Regular cardiac myocyte (primary cell): ENCODE measurements at places on chromosomes 1 and 21. TPM values are rescaled to one million over a fixed set of nuclear protein-coding genes. Genes with fewer than 3 reads are reported as not detected.

Gene PLOD1
- 626 and 996 TPM in 2 replicates for total RNA-seq

Gene CR1L
- total RNA-seq, result not detected in 2 replicates

Gene LCE1D
- total RNA-seq, result not detected in 2 replicates

Gene CADM3
- total RNA-seq, result 0.28 TPM in 1 of 2 replicates, not detected in the other

Gene MCOLN2
- 2.8 TPM in 1 of 2 replicates, not detected in the other for total RNA-seq

Gene TSPAN1
- 0.56 and 0.58 TPM in 2 replicates for total RNA-seq

Gene DCST2
- not detected in 2 replicates for total RNA-seq

Gene FCRLB
- total RNA-seq, result 3.1 and 3.8 TPM in 2 replicates

Gene OR10J5
- not detected in 2 replicates for total RNA-seq

Gene SGIP1
- 22.4 and 76.7 TPM in 2 replicates for total RNA-seq

Gene RAVER2
- 3.9 and 4.0 TPM in 2 replicates for total RNA-seq

Gene HSD3B2
- not detected in 2 replicates for total RNA-seq

Gene PLPPR5
- under 0.01 TPM in 1 of 2 replicates, not detected in the other for total RNA-seq

Gene CDA
- 0.85 TPM in 1 of 2 replicates, not detected in the other for total RNA-seq

Gene HSF2BP
- total RNA-seq, result 0.96 and 2.5 TPM in 2 replicates

Gene COL9A2
- total RNA-seq, result 0.38 and 1.4 TPM in 2 replicates

Gene NPR1
- 0.19 and 0.85 TPM in 2 replicates for total RNA-seq

Gene COL18A1
- 52.7 and 56.4 TPM in 2 replicates for total RNA-seq

Gene SYTL1
- under 0.01 TPM in 1 of 2 replicates, not detected in the other for total RNA-seq

Gene WNT3A
- total RNA-seq, result not detected in 2 replicates

Gene AKR1A1
- 131 and 158 TPM in 2 replicates for total RNA-seq

Gene RIMKLA
- total RNA-seq, result under 0.01 and 0.28 TPM in 2 replicates

Gene RNU1-2
- total RNA-seq, result under 0.01 TPM in 2 replicates

Gene RHCE
- total RNA-seq, result 1.2 and 1.7 TPM in 2 replicates

Gene BCAS2
- total RNA-seq, result 62.3 and 62.7 TPM in 2 replicates

Gene GBP2
- 10.9 and 52.1 TPM in 2 replicates for total RNA-seq

Gene CA6
- total RNA-seq, result not detected in 2 replicates

Gene C1orf94
- total RNA-seq, result not detected in 2 replicates

Gene CDK11A
- 9.2 and 11.0 TPM in 2 replicates for total RNA-seq

Gene SLC44A5
- total RNA-seq, result 0.38 and 0.56 TPM in 2 replicates

Gene NEGR1
- 11.8 and 13.8 TPM in 2 replicates for total RNA-seq

Gene MTF1
- 2.3 and 3.3 TPM in 2 replicates for total RNA-seq

Gene TAS1R1
- not detected in 2 replicates for total RNA-seq

Gene COL6A1
- 809 and 1,625 TPM in 2 replicates for total RNA-seq

Gene PPFIA4
- total RNA-seq, result 9.0 and 39.2 TPM in 2 replicates
